ENCODE measurements at places on chromosomes 2 and 18.

DNA sequence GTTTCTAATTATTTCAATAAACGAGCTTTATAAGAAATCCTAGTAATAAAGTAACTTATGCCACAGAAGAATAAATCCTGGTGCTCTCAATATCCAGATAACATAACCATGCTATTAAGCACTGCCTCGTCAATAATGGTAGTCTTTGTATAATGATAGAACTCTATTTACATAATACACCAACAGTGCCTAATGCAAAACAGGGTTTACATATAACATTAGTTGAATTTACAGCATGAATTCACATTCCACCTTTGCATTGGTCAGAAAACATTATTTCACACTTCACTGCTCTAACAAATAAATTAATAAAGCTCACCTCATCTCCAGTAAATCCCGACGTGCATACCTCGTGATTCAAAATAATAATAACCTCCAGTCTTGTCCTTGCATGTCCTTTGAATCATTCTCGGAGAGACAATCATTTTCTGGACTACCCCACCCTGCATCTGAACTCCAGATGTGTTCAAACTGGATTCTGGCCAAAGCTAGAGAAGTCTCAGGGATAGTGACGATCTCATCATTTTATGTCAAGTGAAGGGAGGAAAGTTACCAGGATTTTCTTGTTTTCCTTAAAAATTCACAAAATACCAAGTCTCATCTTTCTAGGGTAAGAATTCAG is 189.2 kb downstream of the NCKAP5 start:
- no peak for DNase-seq

- DNase-seq: no peak
These were observed 922.5 kb downstream of the SUCLG1 start for GRCh38 chr2:83536556-83536955.

DNA sequence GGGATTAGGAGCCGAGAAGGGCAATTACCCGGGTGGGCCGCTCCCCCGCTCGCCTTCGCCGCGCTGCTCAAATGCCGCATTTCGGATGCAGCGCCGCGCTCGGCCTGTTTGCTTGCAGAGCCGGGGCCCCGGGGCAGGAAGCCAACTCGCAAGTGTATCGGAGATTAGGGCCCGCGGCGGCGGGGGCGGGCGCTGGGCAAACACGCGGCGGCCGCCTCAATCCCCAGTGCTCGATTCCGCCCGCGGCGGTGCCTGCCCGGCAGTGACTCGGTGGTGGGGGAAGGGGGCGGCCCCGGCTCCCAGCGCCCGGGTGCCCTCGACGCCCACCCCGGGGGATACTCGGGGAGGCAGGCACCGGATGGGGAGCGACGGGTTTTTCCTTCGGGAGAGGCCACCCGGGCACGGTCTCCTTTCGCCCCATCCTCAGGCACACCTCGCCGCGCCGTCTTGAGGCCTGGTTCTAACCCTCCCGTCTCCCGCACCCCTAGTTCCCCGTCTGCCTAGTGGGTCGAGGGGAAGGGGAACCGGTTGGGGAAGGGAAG is 26.6 kb upstream of the NOTO start:
- DNase-seq: peak; percentile 42

- no peak for DNase-seq
These were observed 28.1 kb downstream of the NAT8 start for GRCh38 chr2:73614105-73614504.

DNA sequence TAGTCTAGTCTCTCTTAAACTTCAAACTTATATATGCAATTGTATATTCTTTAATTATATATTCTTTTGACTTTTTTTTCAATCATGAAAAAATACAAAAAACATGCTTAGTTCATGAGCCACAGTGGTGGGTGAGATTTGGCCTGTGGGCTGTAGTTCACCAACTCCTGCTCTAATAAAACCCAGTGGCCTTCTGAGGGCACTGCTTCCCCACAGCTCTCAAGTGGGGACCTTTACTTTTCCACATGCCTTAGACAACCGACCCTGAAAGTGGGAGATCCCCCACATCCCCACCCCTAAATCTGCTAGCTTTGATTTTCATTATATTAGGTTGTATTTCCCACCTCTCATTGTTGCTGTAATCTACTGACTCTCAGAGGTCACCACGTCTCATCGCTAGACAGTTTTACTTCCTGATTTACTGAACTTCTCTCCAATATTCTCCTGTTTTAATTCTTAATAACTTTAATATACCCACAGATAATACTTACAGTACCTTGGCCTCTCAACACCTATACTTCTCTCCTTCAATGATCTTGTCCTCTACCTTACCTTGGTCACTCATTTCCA is 57.3 kb downstream of the ROCK1 start:
- DNase-seq: no peak

DNA sequence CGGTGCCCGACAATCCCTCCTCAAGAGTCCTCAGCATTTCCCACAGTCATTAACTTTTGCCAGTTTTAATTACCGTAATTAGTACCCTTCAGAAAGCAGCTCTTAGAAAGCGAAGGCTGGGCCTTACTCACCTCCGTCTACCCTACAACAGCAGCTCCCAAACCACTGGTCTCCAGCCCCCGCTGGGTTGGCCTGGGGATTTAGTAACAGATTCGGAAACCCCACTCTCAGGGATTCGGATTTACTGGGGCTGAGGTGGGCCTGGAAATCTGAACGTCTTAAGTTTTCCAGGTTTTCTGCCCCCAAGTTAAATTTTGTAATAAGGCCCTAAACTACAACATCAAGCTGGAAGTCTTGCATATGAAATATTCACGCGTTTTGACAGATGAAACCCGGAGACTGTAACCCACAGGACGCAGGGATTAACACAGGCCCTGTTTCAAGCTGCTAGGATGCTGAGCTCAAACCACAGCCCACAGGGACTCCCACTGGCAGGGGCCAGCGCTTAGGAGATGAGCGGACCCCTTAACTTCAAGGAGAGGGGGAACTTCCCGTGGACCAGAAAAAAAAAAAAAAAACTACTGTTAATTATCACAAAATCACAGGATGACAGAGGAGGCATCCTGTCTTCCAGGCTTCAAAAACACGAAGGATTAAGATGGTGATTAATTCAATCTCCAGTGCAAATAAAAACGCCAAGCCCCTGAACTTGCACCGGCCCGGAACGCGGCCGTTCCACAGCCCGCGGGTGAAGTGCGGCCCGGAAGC is 985 bp downstream of the ILKAP start:
- DNase-seq: no peak

- no peak for DNase-seq
These were observed 245.5 kb upstream of the CXCR4 start for GRCh38 chr2:136363470-136363869.

- DNase-seq: peak; percentile 69
These were observed at the start of gene CXCR4 for GRCh38 chr2:136117909-136118818. CXCR4 (minus strand) TSS chr2:136118149; CDS start chr2:136118060, 89 bp downstream.

GRCh38 chr2:152569186-152569585 is 148.1 kb downstream of the PRPF40A start:
- no peak for DNase-seq

DNA sequence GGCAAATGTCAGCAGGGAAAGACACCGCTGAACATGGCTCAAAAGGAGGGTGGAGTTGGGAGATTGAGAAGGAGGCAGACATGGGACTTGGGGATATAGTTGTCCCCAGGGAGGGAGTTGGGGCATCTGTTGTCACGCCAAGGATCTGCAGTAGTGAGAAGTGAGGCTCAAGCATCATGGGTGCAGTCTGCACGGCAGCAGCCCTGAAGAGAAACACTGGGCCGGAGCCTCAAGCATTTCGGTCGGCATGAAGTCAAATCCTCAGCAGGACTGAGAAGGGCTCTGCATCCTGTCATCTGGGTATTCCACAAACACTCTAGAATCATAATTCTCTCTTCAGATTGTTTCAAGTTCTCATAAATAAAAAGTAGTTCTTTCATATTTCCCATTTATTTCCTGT is 132.7 kb upstream of the DAPL1 start:
- no peak for DNase-seq

DNA sequence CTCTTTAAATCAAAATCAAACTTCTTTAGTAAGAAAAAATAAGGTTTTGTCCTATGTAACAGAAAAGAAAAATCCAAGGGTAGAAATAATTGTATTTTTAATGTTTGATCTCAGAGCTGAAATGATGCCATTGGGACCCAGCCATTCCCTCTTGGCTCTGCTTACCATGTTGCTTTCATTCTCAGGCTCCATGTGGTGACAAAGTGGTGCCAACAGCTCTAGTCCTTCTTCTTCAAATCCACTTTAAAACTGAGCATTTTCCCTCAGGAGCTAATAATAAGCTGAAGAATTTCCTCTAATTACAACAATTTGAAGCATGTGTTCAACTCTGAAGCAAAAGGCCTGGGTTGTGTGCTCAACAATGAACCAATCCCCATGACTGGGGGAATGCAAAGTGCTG is 327.9 kb downstream of the EN1 start:
- DNase-seq: no peak

- DNase-seq: no peak
These were observed 9.2 kb upstream of the KYNU start for GRCh38 chr2:142868229-142868762.

GRCh38 chr18:4605212-4605611 is 150.1 kb upstream of the DLGAP1 start:
- DNase-seq: no peak

GRCh38 chr2:224612578-224612977 is 27.4 kb upstream of the CUL3 start:
- no peak for DNase-seq

GRCh38 chr2:105737980-105738657 is 6.6 kb upstream of the NCK2 start:
- no peak for DNase-seq

DNA sequence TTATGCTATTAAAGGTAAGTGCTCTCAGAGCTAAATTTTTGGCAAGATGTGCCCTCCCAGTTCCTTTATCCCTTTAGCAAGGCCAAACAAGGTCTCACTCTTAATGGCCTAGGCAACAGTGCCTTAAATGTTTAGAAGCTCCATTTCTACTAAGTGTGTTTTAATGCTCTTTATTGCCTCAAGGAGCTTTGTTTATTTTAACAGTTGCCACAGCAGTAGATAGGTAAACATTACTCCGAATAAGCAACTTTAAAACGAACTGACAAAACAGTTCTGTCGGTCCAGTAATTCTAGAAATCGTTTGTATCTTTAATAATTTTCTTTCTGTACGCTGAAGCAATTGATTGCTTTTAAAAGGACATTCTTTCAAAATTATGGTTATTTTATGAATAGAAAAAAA is 74.5 kb downstream of the PIEZO2 start:
- DNase-seq: no peak

DNA sequence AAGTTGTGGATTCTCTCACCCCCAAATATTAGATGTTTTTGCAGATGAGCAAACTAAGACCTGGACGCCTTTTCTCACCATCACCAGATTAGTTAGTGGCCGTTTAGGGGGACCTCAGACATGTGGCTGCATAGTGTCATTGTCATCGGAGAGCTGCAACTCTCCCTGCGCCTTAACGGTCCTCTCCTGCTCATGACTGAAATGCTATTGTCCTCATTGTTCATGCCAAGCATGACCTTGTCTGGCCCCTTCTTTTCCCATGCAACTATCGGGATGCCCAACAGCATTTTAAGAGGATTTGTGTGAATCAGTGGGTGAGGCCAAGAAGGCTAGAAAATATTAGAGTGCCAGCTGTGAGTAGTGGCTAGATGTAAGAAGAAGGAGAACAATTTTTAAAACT is 174.2 kb downstream of the SOCS6 start:
- no peak for DNase-seq

DNA sequence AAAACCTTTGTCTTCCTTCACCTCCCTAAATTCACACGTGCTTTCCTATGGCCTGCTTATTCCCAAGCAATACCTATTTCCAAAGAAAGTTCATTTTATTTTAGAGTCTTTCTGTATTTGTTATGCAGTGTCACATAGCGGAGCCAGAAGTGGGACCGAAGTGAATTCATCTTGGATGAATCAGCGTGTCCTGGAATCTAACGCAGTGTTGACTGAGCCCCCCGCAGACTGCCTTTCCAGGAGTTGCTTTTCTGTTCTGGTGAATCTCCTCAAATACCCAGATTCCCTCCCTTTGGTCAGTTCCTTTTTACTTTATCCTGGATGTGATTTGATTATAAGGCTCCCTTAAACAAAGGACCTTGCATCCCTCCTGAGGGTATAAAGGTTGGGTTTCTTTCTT is 10.8 kb downstream of the ALPP start:
- DNase-seq: no peak

DNA sequence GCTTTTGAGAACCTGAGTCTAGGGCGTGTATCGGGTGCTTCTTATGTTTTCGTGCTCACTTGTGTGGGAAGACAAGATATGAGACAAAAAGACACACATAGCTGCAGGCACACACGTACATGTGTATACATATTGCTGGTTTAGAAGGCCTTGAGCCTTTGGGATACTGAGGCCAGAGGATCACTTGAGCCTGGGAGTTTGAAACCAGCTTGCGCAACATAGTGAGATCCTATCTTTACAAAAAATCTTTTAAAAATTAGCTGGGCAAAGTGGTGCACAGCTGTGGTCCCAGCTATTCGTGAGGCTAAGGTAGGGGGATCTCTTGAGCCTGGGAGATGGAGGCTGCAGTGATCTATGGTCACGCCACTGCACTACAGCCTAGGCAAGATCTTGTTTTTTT is 18.8 kb upstream of the NEDD4L start:
- no peak for DNase-seq

DNA sequence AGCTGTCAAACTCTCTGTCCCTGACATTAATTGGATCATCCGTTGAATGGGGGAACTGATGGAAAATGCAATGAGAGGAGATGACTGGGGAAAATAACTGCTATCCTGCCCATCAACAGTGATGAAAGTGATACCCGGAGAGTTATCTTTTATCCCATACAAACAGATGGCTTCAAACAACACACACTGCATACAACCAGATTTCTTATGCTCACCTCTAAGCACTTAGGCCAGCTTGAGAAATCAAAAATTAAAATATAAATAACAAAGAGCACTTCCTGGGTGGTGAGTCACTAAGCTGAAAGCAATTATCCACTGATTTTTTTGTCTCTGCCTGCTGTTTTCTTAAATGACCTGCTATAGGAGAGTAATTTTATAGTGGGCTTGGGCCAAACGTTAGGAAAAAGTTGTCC is 237.6 kb upstream of the RGPD4 start:
- no peak for DNase-seq

GRCh38 chr2:118049816-118050140 is 35.9 kb upstream of the CCDC93 start:
- DNase-seq: no peak

DNA sequence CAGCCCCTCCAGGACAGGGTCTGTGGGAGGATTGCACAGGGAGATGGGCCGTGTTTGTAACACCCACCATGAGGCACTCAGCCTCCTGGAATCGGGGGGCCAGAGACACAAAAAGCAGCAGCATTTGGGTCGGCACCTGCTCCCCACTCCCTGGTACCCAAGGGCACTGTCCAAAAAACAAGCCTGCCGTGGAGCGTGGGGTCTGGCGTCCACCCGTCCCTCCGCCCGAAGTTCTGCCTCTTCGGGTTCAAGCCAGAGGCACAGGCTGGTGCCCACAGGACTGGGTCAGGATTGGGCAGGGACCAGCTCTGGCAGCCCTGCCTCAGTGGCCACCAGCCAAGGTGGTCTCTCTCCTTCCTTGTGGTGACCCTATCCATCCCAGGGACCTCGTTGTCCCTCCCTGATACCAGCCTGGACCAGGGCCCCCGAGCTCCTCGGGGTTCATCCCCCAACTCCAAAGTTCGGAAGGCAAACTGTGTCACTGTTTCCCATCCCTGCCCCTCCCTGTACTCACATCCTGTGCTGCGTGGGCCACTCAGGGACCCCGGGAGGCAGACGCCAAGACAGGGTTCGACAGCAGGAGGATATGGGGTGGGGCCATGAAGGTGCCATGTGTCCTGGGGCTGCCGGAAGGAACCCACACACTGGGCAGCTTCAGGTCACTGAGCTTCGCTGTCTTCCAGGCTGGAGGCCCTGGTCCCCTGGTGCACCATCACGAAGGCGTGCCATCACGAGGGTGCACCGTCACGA is 126.0 kb upstream of the HDAC4 start:
- DNase-seq: no peak

GRCh38 chr2:189441709-189442074 is 418 bp downstream of the WDR75 start:
- DNase-seq: no peak

Measured in stimulated activated CD8-positive, alpha-beta memory T cell treated with anti-CD3 and anti-CD28 coated beads, Interleukin-7, amount 100 ng/mL, for 24 hours (primary cell).